ENCODE measurements at places on chromosomes 12 and 14.

DNA sequence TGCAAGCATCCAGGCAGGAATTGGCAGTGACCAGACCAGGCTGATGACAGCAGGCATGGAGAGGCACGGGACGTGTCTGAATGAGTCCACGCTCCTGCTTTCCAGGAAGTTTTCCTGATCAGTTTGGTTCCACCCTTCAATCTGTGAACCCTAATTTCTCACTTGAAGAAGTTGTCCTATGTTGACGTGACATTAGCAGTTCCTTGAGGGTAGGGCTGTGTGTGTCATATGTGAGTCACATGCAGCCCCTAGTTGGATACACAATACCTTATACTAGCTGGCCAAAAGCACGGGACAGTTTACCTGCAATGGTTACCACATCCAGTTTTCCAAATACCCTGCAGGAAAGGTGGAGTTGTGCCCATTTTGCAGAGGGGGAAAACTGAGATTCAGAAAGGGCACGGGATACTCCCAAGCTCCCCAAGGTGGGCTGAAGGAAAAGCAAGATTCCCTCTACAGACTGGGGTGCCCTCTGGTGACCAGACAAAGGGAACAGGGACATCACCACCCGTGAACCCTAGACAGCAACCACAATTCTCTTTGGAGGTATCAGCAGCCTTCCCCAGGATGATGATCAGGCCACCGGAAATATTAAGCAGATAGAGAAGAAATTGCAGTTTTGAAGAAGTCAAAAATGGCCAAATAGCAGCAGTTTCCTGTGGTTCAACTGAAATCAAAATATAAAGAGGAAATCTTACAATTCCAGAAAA is 194.5 kb downstream of the PHETA1 start:
- DNase-seq = no peak

GRCh38 chr14:69327507-69327906 is 67.5 kb downstream of the GALNT16 start:
- DNase-seq = no peak

DNA sequence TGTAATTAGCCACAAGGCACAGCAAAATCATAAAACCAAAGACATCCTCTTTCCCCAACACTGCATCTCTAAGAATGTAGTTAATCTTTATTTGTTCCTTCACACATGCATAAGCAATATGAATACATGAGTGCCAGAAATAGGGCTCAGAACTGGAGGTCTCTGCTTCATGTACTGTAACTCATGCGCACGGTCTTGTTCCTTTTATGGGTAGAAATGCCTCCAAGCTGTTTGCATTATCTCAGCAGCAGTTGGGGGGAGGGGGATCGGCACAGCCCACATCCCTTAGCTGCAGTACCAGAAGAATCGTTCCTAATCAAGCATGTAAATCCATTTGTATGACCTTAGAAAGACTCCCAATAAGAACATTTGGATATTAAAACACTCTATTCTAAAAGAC is 20.0 kb downstream of the RHOJ start:
- no peak for DNase-seq

- no peak for DNase-seq
Observed at GRCh38 chr12:106134294-106134949, 4.3 kb downstream of the NUAK1 start.

GRCh38 chr14:21257394-21257909 is 11.8 kb downstream of the HNRNPC start:
- no peak for DNase-seq

GRCh38 chr12:6084261-6084968 is 40.1 kb downstream of the VWF start:
- DNase-seq = no peak

DNA sequence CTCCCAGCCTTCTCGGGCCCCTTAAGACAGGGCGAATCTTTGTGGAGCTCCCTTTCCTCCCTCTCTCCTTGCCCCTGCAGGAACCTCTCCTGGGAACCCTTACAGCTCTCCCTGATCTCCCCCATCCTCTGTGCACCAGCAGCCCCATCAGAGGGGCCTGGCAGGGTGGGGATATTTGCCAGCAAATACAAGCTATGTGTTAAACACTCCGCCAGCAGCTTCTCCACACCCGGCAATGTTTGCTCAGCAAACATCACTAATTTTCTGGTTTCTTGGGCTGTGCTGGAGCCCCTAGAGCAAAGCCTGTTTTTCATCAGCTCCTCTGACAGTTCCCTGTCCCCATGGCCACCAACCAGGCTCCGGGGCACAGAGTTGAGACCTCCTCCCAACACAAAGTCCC is 147.5 kb upstream of the LHX5 start:
- DNase-seq = no peak

- DNase-seq = no peak
Observed at GRCh38 chr12:43840338-43840737, 4.5 kb downstream of the TMEM117 start.

GRCh38 chr14:49306152-49306751 is 279.9 kb downstream of the RPS29 start:
- no peak for DNase-seq

GRCh38 chr12:63919756-63920155 is 75.3 kb downstream of the SRGAP1 start:
- no peak for DNase-seq

- no peak for DNase-seq
Observed at GRCh38 chr14:81408595-81408994, 8.5 kb upstream of the STON2 start.

DNA sequence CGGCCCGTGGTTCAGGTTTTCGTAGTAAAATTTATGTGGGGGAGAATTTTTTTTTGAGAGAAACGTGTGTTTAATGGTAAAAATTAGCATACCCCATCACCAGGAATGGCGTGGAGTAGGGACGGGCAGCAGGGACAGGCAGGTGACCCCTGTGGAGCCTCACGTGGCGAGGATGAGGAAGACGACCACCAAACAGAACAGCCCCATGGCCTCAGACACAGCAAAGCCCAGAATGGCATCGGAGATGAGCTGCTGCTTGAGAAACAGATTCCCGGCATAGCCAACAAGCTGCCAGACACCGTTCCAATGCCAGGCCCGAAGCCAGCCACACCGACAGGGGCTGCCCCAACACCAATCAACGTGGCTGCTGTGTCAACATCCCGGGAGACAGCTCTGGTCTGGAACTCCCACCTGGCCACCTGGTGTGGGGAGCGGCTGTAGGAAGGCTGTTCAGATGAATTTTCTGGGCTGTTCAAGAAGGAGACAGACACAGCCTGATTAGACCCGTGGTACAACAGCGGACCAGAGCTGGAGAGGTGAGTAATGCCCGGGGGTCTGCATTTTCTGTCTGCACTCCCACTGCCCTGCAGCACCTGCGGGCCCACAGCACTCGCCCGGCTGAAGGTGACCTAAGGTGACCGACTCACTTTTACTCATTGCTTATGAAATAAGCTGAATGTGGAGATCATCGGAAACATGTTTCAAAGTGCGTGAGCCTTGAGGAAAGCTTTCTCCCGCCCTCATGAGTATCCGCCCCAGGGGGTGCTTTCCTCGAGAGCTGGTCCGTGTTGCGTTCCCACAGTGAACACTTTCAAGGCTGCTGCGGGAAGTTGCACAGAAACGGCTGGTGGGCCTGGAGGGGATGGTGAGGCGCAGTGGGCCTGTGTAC is 10.6 kb downstream of the TMEM121 start:
- DNase-seq = no peak

DNA sequence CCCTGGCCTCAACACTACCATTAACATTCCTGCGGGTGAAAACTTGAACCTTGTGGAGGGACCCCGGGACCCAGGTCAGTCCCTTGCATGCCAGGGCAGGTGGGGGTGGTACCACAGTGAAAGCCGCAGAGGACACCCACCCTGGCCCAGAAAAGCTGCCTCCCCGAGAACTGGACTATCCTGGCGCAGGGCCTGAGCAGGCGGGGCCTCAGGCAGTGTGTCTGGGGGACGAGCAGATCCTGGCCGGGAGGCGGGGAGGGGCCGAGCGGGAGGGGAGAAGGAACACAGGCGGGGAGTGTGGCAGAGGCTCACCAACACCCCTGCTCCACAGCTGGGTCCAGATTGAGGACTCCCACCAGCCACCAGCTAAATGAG is 10.0 kb downstream of the AHNAK2 start:
- no peak for DNase-seq

DNA sequence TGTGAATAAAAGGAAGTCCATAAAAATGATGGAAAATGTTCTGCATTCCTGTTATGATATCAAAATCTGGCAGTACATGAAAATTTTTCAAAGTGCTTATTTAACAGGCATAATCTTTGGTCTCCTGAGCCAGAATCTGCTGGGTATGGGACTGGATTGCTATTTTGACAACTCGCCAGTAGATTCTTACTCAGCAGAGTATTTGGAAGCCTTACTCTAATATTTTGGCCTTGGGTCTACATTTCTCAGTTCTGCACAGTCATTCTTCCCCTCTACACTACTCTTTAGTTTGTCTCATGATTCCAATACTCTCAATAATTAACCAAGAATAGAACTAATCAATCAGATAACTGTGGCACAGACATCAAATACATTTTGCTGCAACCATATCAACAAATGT is 1.1 kb upstream of the SLCO1B1 start:
- DNase-seq = no peak

DNA sequence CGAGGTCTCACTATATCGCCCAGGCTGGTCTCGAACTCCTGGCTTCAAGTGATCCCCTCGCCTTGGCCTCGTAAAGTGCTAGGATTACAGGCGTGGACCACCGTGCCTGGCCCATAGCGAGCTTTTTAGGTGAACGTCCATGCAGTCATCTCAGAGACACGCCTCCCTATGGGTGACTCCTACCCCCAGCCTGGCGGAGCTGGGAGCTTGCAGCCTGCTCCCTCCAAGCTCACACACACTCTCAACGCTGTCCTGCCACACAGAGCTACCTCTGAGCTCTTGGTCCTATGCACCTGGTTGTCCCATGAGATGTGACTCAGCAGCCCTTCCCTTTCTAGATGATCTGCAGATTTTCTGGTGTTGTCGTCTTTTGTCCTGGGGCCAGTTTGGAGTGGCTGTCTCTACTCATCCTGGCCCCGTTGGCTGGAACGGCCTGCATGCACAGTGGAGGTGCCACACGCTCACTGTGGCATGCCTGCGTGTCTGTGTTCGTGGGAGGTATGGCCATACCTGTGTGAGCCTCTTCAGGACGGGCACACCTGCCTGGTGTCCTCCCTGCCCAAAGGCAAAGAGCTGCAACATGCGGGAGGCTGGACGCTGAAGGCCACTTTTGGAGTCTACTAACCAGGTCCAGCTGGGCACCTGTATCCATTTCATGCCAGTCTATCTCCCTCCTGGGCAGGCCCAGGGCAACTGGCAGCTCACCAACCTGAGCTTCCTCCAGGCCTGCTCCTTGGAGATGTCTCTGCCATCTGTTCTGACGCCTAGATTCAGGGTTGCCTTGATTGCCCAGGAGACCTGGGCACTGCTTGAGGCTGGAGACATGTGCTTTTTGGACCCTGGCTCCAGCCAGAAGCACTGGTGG is 18.1 kb downstream of the CABP1 start:
- no peak for DNase-seq

Measured in stimulated activated CD8-positive, alpha-beta memory T cell treated with anti-CD3 and anti-CD28 coated beads, Interleukin-2, amount 100 ng/mL, for 1 hour (primary cell).